ENCODE measurements at places on chromosomes 11 and 22.

DNA sequence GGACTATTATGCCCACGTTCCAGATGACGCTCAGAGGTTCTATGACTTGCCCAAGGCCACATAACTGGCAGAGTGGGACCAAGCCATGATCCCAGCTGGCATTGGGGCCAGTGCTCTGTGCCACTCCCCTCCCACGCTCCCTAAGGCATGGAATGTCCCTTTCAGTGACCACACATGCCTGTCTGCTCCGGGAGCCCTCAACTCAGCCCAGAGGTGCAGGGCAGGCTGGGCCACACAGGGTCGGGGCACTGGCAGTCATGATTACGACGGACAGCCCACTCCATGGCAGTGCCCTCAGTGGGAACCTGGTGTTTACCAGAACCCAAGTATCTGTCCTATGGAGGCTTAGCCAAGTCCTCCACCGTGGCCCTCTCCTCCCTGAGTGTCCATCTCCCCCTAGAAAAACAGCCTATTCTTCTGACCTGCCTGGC is 10.0 kb downstream of the RHBDD3 start:
- no peak for DNase-seq

DNA sequence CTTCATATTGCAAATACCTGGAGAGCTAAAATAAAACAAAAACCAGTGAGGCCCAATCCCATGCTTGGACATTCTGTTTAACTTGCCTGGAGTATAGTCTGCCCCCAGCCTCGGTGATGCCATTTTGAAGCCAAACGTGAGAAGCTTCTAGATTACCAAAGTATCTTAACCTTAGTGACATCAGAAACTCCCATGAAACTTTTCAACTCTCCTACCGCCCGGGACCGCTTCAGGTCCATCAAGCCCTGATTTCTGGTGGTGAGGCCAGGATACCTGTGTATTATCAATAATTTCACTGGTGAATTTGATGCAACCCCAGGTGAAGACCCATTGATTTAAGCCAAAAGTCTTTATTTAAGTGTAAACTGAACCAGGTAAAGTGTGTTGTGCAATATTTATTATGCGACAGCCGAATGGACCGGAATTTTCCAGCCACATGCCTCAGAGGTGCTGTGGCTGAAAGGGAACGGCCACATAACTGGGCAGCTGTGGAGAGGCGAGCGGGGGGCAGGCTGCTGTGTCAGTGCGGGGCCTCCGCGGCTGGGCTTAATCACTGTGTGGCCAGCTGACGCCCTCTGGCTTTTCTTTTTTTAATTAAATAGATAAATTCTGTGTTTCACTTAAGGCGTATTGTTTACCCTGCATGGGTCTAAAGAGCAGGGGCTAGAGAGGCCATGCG is 385.5 kb upstream of the B3GAT1 start:
- DNase-seq, result no peak

- DNase-seq, result no peak
These were observed 35.8 kb downstream of the GRIK4 start for GRCh38 chr11:120547316-120547715.

- no peak for DNase-seq
These were observed 2.1 kb downstream of the CCDC73 start for GRCh38 chr11:32792111-32792947.

DNA sequence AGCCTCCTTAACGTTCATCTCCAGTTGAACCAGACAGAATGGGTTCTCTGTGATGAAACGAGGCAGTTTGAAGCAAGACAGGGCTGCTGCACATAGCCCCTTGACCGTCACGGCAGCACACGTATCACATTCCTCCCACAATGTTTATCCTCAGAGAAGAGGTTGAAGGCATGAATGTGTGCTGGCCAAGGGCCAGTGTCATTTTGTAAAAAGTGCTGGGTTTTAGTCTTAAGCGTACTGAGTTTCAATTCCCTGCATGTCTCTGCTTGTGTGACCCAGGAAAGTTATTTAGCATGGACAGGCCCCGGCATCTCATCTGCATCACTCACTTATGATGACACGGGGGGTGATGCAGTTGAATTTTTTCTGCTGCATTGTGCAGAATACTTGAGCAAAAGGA is 31.6 kb downstream of the TTC12 start:
- no peak for DNase-seq

DNA sequence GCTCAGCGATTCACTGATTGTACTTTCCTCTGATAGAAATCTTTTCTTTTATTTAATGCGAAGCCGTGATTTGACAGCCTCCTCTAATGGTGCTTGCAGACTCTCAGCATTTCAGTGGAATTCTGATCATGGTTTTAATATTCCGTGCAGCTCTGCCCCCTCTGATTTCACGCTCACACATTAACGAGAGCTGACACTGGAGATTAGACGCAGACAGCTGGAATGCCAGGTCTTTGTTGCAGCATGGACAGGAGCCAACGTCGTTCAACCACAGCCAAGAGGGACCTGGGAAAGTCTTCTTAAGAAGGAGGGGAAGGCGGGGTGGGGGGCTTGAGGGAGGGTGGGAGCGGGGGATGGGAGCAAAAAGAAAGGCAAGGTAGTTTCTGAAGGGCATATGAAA is 186.4 kb downstream of the BLID start:
- no peak for DNase-seq

GRCh38 chr11:71255800-71256479 is 3.6 kb upstream of the SHANK2 start:
- DNase-seq, result no peak

- no peak for DNase-seq
These were observed 28.0 kb upstream of the RRAS2 start for GRCh38 chr11:14386895-14387480.

DNA sequence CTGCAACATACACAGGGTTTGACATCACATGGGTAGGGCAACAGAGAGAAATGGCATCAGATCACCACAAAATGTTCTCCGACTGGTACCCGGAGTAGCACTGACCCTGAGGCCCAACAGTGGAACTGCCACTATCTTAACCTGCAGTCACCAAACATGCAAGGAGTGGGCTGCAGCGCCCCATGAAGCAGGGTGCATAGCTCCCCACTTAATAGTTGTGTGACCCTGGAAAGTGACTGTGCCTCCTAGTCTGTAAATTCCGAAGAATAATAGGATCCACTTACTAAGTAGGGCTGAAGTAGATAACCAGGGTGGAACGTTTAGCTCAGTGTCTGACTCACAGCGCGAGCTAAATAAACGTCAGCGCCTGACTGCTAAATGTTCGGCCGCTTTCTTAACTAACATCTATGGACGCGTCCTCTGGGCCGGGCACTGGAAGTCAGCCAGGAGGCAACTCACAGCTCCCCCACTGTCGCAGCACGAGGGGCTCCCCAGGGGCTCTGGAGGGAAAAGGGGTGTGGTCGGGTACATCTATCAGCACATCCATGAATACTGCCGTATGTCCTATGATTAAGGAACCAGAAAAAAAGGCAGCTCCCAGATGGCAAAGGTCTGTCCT is 777 bp downstream of the LTO1 start:
- DNase-seq, result peak; percentile 30

GRCh38 chr22:36431977-36432376 is 44.2 kb upstream of the MYH9 start:
- no peak for DNase-seq

- no peak for DNase-seq
These were observed 29.9 kb downstream of the MN1 start for GRCh38 chr22:27771637-27772036.

DNA sequence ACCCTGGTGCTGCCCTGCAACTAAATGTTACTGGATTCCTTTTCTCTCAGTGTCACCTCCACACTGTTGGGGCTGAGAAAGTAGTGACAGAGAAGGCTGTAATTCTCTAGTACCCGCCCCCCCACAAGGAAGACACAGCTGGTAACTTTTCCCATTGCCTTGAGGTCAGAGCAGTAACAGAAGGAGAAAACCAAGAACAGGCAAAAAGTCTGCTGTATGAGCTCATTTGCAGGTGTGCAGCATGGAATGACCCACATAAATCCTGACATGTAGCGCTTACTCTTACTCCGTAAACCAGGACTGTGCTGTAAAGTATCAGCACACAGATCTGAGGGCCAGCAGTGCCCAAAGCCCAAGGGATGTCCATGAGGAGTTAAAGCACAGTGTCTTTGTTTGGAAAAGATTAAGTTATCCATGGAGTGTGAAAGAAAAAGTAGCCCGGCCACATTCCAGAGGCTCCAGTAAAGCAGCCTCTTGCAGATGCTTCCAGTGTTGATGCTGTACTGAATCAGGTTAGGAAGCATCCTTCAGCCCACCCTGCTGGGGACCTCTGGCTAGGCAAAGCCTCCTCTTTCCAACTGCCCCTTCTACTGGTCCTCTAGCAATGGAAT is 120.7 kb downstream of the PLEKHA7 start:
- DNase-seq, result no peak

DNA sequence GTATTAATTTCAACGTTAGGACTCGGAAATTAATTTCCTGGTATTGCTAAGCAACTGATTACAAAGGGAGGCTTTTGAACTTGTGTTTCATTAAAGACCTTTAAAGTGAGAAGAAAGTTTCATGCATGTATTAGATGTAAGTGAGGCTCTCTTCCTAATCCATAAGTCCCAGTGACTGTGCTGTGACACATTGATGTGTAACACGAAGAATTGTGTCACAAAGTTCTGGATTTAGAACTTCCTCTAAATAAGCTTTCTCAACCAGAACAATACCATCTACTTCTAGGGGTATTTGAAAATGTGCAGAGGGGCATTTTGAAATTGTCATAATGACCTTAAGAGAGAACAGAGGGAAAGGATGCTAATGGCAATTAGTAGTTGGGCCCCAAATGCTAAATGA is 14.4 kb downstream of the DCUN1D5 start:
- DNase-seq, result no peak

DNA sequence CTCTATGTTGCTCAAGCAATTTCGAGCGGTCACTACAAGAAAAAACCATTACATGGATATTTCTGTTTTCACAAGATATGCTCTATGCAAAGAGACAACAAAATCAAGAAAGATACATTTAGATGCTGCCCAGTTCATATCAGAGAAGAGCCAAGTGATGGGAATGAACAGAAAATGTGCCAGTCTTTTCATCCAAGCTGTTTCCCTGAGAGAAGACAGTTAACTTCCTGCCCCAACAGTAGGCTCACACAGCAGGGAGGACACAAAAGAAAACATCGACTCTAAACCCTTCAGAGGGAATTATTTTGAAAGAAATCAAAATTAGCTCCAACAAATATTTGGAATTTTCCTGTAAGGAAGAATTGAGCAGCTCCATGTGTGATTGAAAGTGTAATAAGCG is 11.6 kb downstream of the JAML start:
- no peak for DNase-seq

GRCh38 chr22:44995105-44995514 is 14.7 kb downstream of the PHF21B start:
- DNase-seq, result no peak

DNA sequence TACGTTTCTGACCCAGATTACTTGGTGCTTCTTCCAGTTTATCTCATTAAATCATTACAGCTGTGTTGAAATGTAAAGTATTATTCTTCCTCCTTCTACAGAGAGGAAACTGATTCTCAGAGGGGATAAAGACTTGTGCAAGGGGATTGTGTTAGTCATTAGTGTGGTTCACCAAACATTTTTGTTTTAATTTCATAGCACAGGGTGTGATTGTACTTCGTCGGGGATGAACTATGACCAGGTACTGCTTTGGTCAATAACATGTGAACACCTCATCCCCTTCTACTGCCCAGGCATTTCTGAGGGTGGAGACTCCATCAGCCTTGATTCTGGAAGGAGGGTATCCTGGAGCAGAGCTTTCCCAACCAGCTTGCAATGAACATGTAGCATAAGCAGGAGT is 120.2 kb upstream of the ALX4 start:
- DNase-seq, result no peak

- no peak for DNase-seq
These were observed 67.1 kb downstream of the NAV2 start for GRCh38 chr11:19779740-19780139.

DNA sequence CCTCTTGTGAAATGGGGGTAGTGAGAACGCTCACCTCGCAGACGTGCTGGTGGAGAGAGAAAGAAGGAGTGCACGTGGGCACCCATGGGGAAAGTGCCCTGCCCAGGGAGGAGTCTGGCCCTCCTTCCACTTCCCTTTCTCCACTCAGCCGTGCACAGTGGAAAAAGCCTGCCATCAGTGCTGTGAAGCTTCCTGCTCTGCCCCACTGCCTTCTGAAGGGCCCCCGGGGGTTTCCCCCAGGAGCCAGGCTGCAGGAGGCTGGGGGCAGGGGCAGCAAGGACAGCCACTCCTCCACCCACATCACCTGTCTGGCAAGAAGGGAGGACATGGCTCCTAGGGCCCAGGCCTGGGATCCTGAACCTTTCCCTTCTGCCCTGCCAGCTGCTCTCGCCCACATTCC is 7.6 kb downstream of the TP53I11 start:
- no peak for DNase-seq

GRCh38 chr22:49678842-49679170 is 148.9 kb downstream of the BRD1 start:
- DNase-seq, result no peak

- peak; percentile 58 for DNase-seq
These were observed 697 bp downstream of the RNF169 start for GRCh38 chr11:74749127-74749964.

DNA sequence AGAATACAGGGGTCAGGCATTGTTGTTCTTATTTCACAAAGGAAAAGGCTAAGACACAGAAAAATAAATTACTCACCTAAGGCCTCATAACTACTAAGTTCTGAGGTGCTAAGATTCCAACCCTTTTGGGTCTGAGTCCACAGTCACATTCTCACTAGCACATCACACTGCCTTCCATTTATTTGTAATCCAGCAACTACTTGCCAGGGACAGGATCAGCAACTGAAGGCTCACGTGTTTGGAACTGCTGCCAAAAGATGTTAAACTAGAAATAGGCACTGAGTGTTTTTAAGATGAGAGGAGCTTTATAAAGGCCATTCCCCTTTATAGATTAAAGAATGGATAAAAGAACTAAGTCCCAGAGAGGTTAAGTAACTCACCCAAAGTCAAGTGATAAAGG is 58.0 kb downstream of the CADM1 start:
- DNase-seq, result no peak

GRCh38 chr11:85407648-85408047 is 219.5 kb downstream of the DLG2 start:
- no peak for DNase-seq

DNA sequence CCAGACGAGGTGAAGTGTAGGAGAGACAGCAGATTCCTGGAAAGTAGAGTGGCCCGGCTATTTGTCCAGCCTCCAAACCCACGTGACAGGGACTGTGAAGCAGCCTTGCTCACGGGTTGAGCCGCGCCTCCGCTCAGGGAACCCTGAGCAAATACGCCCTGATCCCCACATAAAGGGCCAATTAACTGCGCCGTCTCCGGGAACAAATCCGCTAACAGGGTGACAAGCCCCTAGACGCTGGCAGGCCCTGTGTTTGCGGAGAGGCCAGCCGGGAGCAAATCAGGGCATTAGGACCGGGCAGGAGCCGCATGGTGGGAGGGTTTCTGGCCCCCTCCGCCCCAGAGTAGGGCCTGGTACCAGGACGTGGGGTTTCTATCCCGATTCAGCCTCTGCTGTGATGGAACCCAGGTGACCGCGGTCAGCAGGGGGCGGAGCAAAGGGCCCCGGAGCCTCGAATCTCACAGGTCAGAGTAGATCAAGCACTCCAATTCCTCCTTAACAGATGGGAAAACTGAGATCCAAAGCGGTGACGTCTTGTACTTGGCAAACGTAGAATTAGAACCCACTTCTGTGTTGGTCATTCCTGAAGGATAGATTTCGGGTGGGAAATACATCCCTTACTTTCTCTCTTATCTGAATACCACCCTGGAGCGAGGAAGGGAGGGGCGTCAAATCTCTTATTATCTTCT is 2.0 kb upstream of the ROBO3 start:
- no peak for DNase-seq

- DNase-seq, result no peak
These were observed 22.2 kb downstream of the OR51V1 start for GRCh38 chr11:5178046-5178837.

GRCh38 chr11:44978961-44979331 is 28.3 kb upstream of the TP53I11 start:
- DNase-seq, result no peak
